ENCODE measurements at places on chromosomes 3 and 15. TPM values are rescaled to one million over a fixed set of nuclear protein-coding genes. Genes with fewer than 3 reads are reported as not detected.
A peak's percentile ranks its signal among the peaks of the same experiment; 100 is the strongest.

GRCh38 chr15:62739507-62739906, 303.0 kb upstream of the TPM1 start:
- no peak for DNase-seq

Gene DOCK3
- polyA plus RNA-seq, result 2.0 TPM

Gene SLC28A2
- 0.45 TPM for polyA plus RNA-seq

DNA sequence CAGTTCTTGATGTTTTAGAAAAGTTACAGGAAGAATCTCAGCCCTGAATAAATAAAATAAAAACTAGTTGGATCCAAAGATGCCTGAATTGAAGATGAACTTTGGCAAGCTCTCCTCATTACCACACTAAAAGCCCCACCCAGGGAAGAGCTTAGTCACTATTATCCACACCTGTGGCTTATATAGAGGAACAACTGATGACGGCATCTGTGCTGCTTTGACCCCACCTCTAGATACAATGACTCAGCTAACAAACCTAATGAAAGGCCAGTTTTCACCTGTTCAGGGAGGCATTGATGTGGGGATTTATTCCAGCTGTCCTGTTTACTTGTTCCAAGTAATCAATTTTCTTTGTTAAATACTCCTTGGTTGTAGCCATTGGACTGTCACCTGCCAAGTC, 604.7 kb upstream of the EPHA6 start:
- no peak for DNase-seq

GRCh38 chr3:177622520-177622919, 425.2 kb upstream of the TBL1XR1 start:
- no peak for DNase-seq

Gene CLDN18
- polyA plus RNA-seq, result 64.0 TPM

DNA sequence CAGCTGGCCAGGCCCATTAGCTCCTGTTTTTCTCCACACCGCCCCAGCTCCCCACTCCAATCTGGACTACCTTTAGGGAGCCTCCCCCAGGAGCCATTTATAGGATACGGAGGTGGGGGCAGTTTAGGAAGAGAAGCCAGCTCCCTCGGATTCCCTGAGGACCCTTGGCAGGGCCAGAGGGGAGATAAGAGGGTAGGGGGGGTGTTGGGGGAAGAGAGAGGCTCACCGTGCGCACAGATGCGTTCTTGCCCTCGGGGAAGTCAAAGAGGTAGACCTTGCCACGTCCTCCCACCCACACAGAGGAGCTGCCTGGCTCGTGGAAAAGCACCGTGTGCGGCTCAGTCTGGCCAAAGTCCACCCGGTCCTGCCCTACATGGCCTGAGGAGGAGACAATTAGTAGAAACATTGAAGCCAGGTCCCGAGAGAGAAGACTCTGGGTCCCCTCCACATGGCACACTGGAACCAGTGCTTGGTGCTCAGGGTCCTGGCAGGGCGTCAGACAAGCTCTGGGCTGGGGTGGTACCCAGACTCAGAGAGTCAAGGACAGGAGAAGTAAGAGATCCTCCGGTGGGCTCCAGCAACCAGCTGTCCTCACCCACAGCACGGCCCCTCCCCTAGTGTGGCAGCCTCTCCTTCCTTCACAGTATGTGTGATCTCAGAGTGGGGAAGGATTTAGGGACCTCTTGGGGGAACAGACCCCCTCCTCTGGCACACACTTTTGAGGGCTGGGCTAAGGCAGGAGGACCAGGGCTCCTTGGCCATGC, 15.0 kb downstream of the SEMA7A start:
- no peak for DNase-seq

Gene PSTPIP1
- polyA plus RNA-seq, result 3.5 TPM

Gene CAND2
- polyA plus RNA-seq, result 5.2 TPM

DNA sequence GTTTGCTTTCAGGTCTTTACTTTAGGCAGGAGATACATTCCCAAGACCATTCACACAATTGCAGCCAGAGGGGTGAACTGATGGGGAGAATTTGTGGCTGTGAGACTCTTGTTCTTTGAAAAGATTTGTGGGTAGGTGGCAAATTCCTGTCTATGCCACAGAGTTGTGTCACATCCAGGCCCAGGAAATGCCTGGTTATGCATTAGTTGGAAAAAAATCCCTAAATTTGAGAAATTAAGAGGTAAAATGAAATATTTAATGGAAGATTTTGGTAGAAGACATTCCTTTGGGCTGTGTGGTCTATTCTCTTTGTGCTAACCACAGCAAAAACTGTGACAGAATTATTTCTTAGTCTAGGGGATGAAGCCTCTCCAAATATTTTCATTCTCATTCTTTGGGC, 28.8 kb downstream of the SAMMSON start:
- no peak for DNase-seq

DNA sequence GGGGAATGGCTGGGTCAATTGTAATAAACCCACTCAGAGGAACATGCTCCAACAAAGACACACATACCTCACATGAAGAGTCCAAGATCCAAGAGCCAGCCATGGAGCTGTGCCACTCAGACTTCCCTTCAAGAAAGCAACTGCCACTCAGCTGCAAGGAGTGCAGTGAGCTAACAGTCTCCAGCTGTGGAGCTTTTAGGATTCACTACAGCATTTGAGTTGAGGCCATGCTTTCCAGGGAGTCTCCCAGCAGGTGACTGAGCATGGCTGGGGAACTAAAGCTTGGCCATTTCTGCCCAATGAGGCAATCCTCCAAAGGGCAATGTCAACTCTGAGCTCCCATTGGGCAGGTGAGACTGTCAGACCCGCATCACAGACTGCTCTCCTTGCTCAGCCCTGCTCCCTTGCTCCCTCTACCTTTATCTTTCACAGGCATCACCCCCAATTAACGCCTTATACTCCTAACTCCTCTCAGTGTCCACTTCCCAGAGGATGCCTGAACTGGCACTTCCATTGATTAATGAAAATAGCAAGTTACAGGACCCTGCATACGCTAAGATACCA, 165.3 kb upstream of the CTNNB1 start:
- DNase-seq, result no peak

GRCh38 chr3:193863657-193864357, 270.8 kb downstream of the OPA1 start:
- no peak for DNase-seq

- DNase-seq, result no peak
These were observed 7.8 kb downstream of the KNG1 start for GRCh38 chr3:186724911-186725310.

DNA sequence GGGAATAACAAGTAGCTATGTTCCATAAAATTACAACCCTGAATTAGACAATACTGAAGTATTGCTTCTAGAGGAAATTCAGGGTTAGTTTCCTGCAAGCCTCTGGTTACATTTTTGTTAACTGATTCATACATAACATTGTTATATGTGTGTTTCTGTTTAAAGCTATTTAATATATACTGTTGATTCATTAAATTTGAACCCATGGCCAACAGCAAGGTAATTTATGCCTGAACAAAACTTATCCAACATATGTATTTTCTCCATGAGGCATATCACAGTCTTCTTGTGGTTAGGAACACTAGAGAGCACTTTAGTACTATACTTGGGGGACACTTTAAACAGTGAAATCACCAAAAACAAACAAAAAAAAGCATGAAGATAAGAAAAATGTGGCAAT, 47.7 kb upstream of the PTX3 start:
- no peak for DNase-seq

Gene RHO
- 0.08 TPM for polyA plus RNA-seq

DNA sequence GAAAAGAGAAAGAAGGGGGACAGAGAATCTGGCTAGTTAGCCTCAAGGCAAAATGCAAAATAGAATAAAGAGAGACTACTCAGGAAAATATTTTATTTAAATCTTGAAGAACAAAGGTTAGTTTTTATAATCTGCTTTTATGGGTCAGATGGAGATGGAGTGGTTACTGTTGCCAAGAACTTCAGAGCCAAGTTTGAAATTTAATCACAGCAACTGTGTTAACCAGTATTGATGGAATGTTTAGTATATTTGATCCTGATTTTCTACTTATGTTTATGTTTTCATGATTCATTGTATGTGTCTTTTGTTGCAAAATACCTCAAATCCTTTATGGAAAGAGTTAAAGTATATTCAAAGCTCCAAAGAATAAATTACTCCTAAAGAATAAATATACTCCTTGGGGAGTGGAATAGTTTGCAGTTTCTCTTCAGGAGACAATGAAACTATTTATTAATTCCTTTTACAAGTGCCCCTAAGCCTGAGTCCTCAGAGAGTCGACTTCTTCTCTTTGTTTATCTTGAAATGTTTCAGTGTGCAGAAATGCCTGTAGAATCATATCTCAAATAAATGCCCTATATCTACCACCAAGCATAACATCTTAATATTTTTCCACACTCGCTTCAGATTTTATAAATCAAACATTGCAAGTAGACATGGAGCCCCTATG, 60.9 kb upstream of the THSD4 start:
- no peak for DNase-seq

Gene CD200
- 49.5 TPM for polyA plus RNA-seq

Gene RAB27A
- polyA plus RNA-seq, result 41.9 TPM

Gene MAGI1
- 25.4 TPM for polyA plus RNA-seq

Gene TNFAIP8L3
- polyA plus RNA-seq, result 5.6 TPM

Gene TPRG1
- 0.52 TPM for polyA plus RNA-seq

Gene CLDN16
- 0.30 TPM for polyA plus RNA-seq

GRCh38 chr3:187213616-187214015, 16.3 kb downstream of the RTP1 start:
- DNase-seq, result no peak

- no peak for DNase-seq
These were observed 28.0 kb downstream of the LRRC28 start for GRCh38 chr15:99279290-99279689.

DNA sequence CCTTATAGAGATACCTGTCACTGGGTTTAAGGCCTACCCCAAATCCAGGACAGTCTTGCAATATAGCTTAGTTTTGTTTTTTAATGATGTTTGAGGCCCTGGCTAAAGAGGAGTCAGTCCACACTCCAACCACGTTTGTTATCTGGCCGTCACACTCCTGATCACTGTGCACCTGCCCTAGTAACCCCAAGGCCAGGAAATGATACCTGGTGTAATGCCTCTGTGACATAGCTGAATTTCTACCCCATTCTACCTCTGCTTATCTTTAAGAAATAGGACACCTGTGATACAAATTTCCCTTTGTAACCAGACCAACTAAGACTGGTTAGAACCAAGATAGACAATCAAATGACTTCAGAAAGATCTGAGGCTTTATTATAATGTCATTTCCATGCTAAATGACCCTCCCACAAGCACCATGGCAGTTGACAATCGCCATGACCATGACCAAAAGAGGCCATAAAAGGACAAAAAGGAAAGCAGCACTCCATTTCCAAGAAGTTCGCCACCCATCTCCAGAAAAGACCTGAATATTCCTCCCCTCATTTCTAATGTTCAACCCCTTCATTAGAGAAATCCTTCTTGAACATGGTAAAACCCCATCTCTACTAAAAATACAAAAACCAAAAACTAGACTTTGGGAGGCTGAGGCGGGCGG, 4.8 kb upstream of the RTP3 start:
- DNase-seq, result no peak

DNA sequence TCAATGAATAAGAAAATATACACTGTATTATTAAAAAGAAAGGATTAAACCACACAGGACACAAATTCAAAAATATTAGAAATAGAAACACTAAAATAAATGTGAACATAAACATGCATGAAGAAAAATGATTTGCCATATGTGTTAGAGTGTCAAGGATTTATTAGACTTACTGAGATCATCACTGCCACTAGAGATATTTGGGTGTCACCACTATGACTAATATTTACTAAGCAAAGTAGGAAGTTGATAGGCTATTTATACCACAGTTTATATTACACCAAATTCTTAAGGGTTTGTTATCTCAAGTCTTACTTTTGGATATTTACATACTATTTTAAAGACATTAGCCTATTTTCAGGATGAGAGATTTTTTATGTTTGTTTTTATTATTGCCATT, 575.0 kb upstream of the SGO1 start:
- DNase-seq, result no peak

- DNase-seq, result peak; percentile 57
These were observed 289.6 kb downstream of the UACA start for GRCh38 chr15:70473581-70474370.

Gene CPB1
- 0.41 TPM for polyA plus RNA-seq

DNA sequence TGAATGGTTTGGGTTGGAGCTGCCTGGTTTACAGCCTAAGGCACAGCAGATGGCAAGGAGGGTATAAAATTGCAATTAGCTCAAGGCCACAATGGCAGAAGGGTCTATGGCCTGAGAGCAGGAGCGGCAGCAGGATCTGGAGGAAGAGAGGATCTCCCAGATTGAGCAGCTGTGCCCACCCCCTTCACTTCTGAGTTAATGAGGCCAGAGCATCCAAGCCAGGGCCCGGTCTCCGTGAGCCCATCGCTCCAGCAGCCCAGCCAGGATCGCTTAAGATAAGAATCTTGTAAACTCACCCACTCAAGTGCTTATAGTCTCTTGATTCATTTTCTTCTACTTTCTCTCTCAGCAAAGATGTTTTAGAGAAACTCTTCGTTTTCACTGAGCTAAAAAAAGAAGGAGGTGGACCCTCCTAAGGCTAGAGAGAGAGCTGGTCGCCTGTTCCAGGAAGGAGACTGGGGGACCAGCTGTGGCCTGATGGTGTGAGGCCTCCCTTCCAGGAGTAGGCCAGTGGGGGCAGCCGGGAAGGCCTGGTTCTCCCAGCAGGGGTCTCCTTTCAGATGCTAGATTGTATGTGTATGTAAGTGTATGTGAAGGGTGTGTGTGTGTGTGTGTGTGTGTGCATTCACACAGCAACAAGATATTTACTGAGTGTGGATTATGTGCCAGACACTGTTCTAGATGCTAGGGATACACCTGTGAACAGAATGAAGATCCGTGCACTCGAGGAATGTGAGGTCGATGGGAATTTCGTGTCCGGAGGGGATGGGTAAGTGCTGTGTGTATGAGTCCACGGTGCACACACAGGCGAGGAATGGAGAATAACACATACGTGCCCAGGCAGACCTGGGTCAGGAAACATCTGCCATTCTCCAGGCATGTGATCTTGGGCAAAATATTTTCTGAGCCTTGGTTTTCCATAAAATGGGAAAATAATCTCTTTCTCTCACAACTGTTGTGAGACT, 18.6 kb downstream of the MAGEF1 start:
- peak; percentile 56 for DNase-seq

Gene SKOR1
- 0.46 TPM for polyA plus RNA-seq

Gene TM4SF1
- 114 TPM for polyA plus RNA-seq

Gene CCR9
- not detected for polyA plus RNA-seq

GRCh38 chr15:70792171-70792573, 28.8 kb upstream of the UACA start:
- DNase-seq, result no peak

- DNase-seq, result no peak
These were observed 131.0 kb upstream of the PLXNA1 start for GRCh38 chr3:126851934-126852333.

All from left lung (tissue), 14 donors.